ENCODE measurements at places on chromosomes 3 and 15.

DNA sequence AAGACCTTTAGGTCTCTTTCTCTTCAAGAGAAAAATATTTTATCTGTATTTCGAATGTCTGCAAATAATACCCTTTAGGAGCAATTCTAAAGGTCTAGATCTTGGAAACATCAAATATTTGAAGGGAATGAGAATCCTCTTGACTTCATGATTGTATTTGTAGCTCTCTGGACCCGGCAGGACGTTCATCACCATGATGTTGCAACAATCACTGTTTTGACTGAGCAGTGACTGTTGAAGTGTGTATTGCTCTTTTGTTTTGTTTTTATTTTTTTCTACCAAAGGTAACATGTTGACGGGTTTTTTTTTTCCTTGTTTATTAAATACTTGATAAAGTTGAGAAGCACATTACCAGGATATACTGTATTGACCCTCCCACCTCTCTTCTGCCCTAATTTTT is 55.3 kb upstream of the CCR4 start:
- no peak for DNase-seq

DNA sequence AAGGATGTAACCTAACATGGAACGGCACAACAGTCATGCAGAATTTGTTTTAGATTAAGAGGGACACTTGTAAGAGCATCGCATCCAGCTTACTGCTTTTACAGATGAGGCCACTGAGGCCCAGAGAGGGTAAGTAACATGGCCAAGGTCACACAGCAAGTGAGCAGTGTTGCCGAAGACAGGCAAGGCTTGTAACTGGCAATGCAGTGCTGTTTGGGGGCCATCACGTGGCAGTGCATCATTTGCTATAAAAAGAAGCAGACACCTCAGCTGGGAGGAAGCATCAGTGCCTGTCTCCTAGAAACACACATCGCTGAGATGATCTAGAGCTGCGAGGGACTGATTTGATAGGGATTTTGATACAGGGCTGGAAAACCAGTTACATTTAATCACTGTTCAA is 108.2 kb upstream of the PROK2 start:
- DNase-seq: no peak

- DNase-seq: no peak
Observed at GRCh38 chr15:28131400-28131799, 32.3 kb upstream of the OCA2 start.

DNA sequence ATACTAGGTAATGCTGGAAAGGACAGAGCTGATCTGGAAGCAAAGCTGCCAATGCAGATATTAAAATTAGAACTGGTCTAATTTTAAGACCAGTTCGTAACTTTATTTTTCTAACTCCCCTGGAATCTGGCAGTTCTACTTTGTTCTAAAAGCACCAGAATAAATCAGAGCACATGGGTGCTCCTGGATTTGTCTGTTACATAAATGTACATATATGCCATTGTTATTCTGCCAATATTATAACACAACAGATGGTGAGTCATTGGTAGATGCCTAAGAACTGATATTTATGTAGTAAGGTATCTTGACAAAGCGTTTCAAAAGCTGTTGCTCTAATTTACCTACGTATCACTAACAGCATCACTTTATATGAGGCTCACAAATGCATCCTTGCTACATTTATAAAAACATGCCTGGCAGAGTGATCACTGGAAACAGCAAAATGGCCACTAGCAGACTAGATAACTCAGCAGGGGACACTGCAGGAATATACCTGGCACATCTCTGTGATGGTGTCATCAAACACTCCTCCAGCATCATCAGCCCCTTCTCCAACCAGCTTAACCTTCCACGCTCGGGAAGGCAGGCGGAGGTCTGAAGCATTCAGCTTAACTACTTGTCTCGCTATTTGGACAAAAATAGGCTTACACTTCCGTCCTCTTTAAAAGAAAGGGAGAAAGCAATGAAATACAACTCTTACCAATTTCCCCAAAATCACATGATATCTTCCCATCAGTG is 26.2 kb downstream of the FBXL22 start:
- no peak for DNase-seq

GRCh38 chr3:42721690-42722089 is 19.1 kb upstream of the HHATL start:
- no peak for DNase-seq
